Mucosa of descending colon (tissue), 3 donors: ENCODE measurements at places on chromosomes 2 and 18.

- DNase-seq, result no peak
Observed at GRCh38 chr2:121135168-121135853, 149.7 kb downstream of the TFCP2L1 start.

- DNase-seq, result no peak
Observed at GRCh38 chr18:78822949-78823285, 156.7 kb upstream of the SALL3 start.

DNA sequence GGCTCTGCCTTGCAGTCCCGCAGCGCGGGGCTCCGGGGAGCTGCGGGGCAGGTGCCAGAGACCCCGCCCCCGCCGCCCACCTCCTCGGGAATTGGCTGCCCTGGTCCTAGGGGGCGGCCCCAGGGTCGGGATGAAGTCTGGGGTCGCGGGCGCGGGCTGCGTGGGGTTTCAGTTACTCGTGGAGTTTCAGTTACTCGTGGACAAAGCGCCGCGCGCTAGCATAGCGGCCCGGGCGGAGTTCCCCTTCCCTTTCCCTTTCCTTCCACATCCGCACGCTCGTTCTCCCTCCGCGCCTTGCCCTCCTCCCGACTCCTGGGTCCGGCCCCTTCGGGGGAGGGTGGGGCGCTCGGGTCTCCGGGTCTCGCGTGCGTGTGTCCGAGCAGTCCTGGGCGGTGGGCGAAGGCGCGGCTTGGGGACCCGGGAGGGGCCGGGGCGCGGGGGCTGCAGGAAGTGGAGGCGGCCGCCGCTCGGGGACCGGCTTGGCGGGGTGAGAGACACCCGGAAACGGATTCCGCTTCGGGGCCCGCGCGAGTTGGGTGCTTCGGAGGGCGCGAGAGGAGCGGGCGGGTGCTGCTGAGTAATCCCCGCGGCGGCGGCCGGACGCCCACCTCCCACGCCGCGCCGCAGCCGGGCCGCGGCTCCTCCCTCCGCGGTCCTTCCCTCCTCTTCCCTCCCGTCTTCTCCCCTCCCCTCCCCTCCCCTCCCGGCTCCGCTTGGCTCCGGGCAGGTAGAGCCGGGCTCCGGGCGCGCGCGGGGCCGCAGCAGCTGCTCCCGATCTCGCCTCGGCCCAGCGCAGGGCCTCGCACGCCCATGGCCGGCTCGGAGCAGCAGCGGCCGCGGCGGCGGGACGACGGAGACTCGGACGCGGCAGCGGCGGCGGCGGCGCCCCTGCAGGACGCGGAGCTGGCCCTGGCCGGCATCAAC, at the start of gene TTC39C:
TSS of gene TTC39C (plus strand) at position 693 of the 924 bp plus-strand sequence. CDS start at position 811, 118 bp downstream.
- peak; percentile 87 for DNase-seq

DNA sequence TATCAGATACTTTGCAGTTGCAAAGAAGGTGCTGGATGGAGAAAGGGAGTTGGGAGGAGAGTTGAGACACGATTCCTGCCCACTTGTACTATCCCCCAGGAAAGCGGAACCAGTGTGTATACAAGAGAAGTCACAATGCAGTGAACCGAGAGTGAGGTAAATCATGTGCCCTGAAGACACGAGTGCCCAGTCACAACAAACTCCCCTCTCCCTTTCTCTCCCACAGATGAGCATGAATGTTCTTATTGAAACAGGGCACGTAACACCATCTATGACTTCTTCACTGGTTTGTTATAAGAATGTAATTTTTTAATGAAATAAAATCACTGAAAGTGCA, 155.7 kb downstream of the IRS1 start:
- DNase-seq, result no peak

GRCh38 chr2:169397697-169398096, 35.4 kb upstream of the LRP2 start:
- DNase-seq, result no peak
